Naive B cell (primary cell): ENCODE measurements at places on chromosomes 6 and 20.

GRCh38 chr6:9532621-9533557 is 882.0 kb downstream of the TFAP2A start:
- DNase-seq: no peak

DNA sequence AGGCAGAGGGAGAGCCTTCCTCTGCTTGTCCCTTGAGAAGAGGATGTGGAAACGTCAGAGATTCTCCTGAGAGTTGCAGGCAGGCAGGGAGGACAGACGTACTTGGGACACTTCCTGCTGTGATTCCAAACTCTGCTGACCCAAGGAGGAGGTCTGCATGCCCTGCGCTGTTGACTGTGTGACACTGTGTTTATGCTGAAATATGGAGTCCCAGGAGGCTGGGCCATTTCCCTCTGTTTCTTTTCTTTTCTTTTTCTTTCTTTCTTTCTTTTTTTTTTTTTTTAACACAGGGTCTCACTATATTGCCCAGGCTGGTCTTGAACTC is 63.5 kb upstream of the BHLHE23 start:
- no peak for DNase-seq

- DNase-seq: no peak
These were observed 213.1 kb upstream of the STXBP5 start for GRCh38 chr6:146990821-146991798.

DNA sequence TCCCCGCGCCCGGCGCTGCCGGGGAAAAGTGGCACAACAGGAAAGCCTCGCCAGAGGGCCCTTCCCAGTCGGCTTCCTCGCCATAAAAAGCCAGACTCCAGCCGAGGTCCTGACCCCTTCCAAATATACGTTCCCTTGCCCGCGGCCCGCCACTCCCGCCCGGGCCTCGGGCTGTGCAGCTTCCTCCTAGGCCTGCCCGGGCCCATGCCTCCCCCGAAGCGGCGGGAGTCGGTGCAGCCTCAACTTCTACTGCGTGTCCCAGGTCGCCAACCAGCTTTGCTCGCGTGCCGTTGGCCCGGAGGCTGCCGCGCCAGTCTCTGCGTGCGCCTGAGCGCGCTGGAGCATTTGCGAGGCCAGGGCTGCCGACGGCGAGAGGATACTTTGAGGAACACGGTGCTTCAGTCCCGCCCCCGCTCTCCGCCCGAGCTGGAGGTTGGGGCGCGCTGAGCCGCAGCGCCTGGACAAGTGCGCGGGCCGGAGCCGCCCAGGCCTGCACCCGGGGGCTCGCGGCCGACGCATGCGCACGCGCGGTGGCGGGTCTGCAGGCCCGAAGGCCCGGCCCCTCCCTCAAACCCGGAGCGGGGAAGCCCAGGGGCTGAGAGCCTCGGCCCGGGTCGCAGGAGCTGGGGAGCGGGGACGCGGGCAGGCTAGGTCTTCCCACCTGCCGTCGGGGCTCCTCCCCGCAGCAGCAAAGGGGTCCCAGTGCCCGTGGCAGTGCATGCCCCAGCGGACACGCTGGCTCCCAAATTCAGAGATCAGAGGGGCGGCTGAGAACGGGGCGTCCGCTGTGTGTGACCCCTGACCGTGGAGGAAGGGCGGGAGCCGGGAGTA is 10.2 kb downstream of the FOXC1 start:
- no peak for DNase-seq

DNA sequence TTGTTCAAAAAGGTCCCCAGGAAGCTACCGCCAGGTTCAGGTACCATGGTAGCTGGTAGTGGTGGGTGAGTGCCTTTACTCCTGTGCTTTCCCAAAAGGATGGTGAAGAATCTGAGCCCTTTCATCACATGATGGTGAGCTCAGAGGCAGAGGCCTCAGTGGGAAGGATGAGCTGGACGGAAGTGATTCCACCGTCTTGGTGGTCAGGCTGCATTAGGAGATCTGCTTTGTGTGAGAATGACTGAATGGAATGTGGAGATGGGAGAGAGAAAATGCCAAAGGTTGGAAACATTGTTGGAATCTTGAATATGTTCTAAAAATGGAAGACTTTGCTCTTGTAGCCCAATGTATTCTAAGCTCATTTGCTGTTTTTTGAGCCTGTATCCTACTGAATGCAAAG is 108.1 kb upstream of the SCP2D1 start:
- no peak for DNase-seq

DNA sequence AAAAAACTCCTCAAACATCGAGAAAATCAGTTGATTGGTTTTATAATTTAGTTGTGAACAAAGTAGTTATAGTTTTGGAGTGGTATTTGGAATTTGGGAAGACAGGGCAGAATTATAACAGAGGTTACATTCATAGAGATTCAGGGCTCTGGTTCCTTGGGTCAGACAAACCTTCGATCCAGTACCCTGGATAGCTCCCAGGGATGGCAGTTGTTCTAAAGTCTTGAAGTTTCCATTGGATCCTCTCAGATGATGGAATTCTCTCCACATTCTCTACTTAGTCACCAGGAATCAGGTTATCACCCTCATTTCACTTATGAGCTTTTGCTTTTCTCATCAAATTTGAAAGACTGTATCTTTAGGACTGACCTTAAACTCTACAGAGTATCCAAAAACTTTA is 285.1 kb downstream of the CENPW start:
- no peak for DNase-seq

- DNase-seq: no peak
These were observed 114.5 kb downstream of the TOX2 start for GRCh38 chr20:44028868-44029847.

GRCh38 chr20:58209652-58210397 is 18.6 kb downstream of the ANKRD60 start:
- peak; percentile 79 for DNase-seq

DNA sequence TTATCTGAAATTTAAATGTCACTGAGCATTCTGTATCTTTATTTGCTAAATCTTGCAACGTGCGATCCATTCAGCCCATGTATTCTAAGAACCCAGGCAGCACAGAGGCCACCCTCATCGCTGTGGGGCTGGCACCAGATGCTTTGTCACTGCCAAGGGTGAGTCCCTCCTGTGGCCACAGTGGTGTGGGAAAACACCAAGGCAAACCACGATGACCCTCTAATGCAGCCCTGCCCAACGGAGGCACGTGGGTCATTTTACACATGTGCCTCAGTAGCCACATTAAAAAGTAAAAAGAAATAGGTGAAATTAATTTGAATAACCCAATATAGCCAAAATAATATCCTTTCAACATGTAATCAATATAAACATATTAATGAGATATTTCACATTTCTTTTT is 221.7 kb downstream of the UNC5CL start:
- DNase-seq: no peak

- DNase-seq: no peak
These were observed 196.5 kb downstream of the GMPR start for GRCh38 chr6:16434885-16435284.

- no peak for DNase-seq
These were observed 559.1 kb upstream of the JAG1 start for GRCh38 chr20:11232896-11233295.

GRCh38 chr6:12293931-12294807 is 4.0 kb downstream of the EDN1 start:
- DNase-seq: no peak

GRCh38 chr6:41515995-41516394 is 30.2 kb upstream of the FOXP4 start:
- DNase-seq: no peak

DNA sequence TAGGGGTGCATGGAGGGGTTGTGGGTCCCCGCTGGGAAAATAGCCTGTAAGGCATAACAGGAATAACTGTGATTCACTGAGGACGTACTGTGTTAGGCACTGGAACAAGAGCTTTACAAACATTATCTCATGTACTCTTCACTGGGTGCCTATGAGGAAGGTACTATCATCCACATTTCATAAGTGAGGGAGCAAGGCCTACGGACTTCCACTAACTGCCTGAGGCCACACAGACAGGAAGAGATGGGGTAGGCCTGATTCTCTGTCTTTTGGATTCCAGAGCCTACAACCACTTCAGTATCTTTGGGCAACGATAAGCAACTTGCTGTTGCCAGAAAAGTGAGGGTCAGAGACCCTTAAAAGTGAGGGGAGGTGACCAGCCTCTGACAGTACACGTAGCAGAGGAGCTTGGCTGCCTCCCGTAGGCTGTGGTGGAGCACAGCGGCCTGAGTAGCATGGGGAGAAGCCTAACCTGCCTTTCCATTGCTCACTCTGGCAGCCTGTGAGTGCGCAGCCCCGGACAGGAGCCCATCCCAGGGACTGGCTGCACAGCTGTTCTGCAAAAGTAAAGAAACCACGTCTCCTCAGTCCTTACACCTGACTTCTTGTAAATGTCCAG is 30.4 kb downstream of the PSMB1 start:
- DNase-seq: no peak

- DNase-seq: no peak
These were observed 61.1 kb upstream of the ZFP64 start for GRCh38 chr20:52252664-52253063.

DNA sequence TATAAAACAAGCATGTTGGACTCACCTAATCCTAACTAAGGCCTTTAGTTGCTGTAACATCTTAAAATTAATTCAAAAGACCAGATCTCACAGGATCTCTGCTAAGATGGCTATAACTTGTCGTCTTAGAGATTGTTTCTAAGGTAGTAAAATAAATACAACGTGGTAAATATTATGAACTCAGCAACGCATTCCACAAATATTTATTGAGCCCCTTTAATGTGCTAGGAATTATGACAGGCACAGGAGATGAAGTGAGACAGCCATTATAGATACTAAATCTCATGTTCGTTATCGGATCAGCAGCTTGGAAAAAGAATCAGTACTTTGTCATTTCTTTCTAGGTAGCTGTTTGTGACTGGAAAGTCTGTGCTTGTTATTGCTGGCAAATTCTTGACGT is 20.9 kb upstream of the MCM3 start:
- DNase-seq: no peak

- no peak for DNase-seq
These were observed 293.6 kb upstream of the STXBP5 start for GRCh38 chr6:146910611-146911010.
